ENCODE measurements at places on chromosomes 1 and 21.

- peak; percentile 76 for DNase-seq
These were observed 118.8 kb downstream of the RWDD3 start for GRCh38 chr1:95352767-95353166.

GRCh38 chr1:214124915-214125314 is 137.1 kb downstream of the PROX1 start:
- DNase-seq = peak; percentile 33

GRCh38 chr1:89939059-89939570 is 55.8 kb upstream of the ZNF326 start:
- DNase-seq = no peak

DNA sequence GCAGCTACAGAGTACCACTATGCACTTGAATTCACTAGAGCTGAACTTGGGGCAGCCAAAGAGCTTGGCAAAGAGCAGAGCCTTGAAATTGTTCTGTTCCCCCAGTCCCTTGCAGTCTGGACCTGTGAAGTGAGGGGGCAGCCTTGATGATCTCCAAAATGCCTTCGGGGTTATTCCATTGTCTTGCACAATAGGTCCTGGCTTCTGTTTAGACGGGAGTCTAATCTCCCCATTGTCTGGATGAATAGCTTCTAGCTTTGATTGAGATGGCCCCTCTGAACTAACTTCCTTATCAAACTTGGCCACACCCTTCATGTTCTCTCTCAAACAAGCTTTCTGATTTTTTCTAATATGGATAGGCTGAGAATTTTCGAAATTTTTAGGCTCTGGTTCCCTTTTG is 72.6 kb downstream of the PGM1 start:
- DNase-seq = no peak

DNA sequence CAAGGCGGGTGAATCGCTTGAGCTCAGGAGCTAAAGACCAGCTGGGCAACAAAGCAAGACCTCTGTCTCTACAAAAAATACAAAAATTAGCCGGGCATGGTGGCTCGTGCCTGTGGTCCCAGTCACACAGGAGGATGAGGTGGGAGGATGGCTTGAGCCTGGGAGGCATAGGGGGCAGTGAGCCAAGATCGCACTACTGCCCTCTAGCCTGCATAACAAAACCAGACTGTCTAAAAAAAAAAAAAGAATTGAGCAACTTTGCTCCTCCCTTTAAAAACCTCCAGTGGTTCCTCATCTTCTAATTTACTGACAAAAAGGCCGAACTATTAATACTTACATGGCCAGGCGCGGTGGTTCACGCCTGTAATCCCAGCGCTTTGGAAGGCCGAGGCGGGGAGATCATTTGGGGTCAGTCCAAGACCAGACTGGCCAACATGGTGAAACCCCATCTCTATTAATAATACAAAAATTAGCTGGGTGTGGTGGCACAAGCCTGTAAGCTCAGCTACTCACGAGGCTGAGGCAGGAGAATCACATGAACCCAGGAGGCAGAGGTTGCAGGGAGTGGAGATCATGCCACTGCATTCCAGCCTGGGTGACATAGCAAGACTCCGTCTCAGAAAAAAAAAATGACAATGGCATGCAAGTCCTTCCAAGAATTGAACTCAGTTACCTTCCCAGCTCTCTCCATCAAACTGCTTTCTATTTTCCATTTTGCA is 4.4 kb downstream of the ACBD3 start:
- DNase-seq = no peak

Data from NCI-H2081 treated with DMSO at 0.1 percent for 48 hours (cell line).